AG08396 (cell line): ENCODE measurements at places on chromosomes 16 and 17.

GRCh38 chr17:41116297-41116696 is 1.9 kb downstream of the KRTAP4-11 start:
- no peak for DNase-seq

- DNase-seq = peak; percentile 92
Measured at GRCh38 chr16:87062569-87063442, 254.4 kb downstream of the C16orf95 start.

DNA sequence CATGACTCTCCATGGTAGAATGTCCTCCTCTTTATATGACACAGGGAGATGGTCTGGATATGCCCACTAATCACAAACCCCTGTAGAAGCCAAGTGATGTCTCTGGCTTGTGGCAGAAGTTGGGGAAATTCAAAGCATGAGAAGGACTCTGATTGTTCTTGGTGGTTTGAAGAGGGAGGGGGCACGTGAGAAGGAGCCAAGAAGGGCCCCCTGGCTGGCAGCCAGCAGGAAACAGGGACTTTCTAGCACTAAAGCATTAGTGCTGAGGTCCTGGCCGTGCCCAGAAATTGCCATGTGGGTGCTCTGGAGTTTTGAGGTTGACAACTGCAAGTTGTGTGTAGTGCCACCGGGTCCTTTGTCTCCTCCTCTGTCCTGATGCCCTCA is 199.9 kb downstream of the LGALS9B start:
- DNase-seq = no peak

GRCh38 chr17:67020293-67020766 is 24.0 kb upstream of the CACNG1 start:
- no peak for DNase-seq

GRCh38 chr16:80356365-80356764 is 184.4 kb upstream of the DYNLRB2 start:
- no peak for DNase-seq

DNA sequence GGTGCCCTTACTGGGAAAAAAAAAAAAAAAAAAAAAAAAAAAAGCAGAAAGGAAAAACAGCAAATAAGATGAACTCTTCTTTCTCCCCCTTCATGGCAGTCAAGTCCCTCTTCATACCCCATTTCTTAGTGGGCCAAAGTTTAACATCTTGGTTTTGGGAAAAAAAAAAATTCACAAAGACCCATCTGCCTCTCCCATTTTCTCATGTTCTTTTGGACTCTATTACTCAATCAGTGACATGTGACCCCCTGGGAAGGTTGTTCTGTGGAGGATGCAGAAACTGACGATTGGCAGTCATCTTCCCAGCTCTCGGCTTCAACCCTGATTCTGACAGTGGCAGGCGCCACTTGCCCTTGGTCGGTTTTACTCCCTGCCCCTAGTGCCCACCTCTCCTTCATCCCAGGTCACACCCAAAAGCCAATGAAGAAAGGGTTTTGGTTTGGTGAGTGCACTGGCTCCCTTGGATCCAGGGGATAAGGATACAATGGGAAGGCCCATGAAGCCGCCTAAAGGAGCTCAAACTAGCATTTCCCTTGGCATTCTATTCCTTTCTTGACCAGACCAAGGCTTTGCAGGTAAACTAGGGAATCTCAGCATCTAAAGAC is 60.7 kb upstream of the TBX2 start:
- no peak for DNase-seq

DNA sequence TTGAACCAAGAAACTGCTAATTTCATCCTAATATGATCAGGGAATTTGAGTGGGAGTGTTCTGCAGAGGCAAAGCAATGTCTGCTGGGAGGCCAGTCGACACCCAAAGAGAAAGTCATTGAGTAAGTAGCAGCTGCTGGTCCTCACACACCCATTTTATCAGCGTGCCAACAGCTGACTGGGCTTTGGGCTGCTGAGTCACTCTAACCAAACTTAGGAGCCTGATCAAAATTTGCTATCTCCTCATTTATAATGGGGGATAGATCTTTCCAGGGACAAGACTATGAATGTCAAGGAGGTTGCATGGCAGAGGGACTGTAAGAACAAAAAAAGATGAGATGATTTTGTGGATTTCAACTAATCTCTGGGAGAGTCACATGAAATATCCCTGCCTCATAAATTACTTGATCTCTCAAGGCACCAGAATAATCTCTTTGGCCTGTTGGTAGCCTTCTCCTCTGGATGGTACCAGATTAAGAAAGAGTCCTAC is 32.9 kb downstream of the CPSF4L start:
- peak; percentile 92 for DNase-seq

GRCh38 chr17:10149573-10150399 is 48.6 kb downstream of the GAS7 start:
- DNase-seq = peak; percentile 40

DNA sequence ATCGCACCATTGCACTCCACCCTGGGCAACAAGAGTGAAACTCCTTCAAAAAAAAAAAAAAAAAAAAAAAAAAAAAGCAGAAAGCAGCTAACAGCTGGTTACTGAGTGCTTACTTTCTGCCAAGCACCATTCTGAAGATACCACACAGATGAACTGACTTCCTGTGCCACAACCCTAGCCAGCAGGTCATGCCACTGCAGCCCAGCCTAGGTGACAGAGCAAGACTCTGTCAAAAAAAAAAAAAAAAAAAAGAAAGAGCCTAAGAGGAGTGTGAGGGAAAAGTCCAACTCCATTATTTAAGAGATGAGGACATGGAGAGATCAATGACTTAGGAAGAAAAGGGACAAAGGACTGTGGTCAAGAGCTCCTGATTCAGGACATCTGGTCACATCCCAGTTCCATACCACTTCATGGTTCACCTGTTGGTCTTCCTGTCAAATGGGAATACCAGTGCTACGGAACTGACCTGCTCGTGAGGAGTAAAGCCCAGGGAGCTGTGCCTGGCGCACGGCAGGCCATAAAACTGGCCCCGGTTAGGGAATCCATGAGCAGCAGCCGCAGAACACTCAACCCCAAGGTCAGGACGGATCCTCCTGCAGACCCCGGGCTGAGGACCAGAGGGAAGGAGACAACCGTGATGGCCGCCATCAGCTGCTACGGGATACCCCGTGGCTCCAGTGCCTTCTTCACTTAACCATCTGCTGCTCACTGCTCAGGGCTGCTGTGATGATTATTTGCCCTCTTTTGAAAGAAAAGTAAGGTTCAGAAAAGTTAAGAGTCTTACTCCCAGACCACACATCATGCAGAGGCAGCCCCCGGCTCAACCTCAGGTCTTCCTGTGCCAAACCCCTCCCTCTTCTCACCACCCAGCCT is 950 bp downstream of the KLHDC4 start:
- DNase-seq = no peak

- DNase-seq = no peak
Measured at GRCh38 chr17:50359998-50360461, 13.0 kb downstream of the MRPL27 start.

GRCh38 chr16:1942047-1942809 is 771 bp downstream of the MSRB1 start:
- DNase-seq = no peak

- no peak for DNase-seq
Measured at GRCh38 chr16:17776888-17777287, 306.1 kb upstream of the XYLT1 start.

DNA sequence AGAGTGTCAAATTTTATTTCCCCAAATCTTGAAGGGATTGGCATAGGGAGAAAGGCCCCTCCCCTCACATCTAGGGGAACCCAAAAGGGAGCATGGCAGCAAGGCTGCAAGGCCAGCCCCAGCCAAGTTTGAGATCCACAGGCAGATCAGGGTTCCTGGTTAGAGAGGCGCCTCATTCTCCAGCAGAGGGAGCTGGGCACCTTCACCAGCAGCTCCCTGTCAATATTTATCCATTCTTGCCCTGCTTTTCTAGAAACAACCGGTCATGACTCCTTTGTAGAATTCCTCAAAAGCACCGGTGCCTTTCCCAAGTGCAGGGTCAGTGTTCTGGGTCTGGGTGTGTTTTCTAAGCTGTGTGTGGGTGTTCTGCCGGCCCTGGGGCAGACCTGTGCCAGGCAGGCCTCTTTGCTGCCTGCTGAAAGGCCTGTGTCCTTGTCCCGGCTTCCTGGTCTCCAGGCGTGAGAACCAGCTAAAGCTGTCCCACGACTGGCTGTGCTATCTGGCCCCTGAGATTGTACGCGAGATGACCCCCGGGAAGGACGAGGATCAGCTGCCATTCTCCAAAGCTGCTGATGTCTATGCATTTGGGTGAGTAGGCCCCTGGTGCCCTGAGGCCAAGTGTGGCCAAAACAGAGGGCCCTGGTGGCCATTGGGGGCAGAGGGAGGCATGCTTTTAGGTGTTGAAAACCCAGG is 21.2 kb upstream of the LGALS9 start:
- DNase-seq = peak; percentile 76

GRCh38 chr17:38893607-38894006 is 23.7 kb downstream of the LASP1 start:
- no peak for DNase-seq

- no peak for DNase-seq
Measured at GRCh38 chr17:74532115-74532514, 840 bp upstream of the CD300LB start.

- DNase-seq = no peak
Measured at GRCh38 chr16:67549240-67549639, 13.1 kb upstream of the CTCF start.

- peak; percentile 19 for DNase-seq
Measured at GRCh38 chr16:77599793-77600415, 122.4 kb upstream of the NUDT7 start.

DNA sequence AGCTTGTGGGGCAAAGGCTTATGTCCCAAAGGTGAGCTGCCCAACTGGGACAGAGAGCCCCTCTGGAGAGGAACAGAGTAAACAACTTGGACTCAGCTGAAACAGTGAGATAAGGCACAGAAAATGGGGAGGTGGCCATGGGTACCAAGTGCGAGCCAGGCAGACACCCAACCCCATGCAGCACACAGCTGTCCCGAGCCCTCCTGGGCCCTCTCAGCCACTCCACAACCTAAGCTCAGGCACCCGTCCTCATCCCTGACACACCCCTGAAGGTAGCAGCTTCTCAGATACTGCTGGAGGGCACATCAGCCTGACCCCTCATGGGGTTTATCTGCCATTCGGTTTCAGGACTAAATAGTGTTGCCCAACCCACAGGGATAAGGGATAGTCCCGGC is 4.8 kb upstream of the GFOD2 start:
- DNase-seq = no peak

- DNase-seq = no peak
Measured at GRCh38 chr16:12267491-12267890, 291.0 kb downstream of the SNX29 start.

DNA sequence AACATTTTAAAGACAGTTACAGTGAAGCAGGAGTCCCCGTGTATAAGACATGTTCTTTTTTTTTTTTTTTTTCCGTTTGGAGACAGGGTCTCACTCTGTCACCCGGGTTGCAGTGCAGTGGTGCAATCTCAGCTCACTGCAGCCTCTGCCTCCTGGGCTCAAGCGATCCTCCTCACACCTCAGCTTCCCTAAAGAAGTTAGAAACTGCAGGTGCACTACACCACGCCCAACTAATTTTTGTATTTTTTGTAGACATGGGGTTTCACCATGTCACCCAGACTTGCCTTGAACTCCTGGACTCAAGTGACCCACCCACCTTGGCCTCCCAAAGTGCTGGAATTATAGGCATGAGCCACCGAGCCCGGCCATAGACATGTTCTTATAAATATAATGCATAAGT is 3.0 kb downstream of the EVI2B start:
- DNase-seq = no peak

DNA sequence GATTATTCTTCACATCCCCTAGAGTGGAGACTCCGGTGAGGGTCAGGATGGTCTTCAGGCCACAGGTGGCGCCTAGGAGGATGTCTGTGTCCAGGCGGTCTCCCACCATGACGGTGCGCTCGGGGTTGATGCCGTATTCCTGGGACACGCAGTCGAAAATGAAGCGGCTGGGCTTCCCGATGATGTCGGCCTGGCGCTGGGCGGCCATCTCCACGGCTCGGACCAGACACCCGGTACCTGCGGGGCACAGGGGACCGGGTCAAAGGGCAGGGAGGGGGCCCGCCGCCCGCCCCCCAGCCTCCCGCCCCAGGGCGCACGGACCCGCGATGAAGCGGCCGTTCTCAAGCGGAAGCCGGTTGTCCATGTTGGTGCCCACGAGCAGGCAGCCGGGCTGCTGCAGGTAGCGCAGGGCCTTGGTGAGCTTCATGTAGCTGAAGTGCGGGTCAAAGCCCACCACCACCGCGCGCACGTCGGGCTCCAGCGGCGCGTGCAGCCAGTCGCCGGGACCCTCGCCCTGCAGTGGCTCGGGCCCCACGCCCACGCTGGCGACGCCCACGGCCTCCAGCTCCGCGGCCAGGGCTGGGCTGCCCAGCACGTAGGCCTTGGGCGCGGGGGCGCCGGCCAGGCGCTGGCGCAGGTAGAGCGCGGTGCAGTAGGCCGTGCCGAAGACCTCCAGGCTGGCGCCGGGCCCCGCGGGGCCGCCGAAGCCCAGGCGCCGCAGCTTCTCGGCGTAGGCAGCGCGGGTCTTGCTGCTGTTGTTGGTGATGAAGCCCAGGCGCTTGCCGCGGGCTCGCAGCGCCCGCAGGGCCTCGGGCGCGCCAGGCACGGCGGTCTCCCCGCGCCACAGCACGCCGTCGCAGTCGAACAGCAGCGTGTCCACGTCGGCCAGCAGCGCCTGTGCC is 572 bp downstream of the PGP start:
- no peak for DNase-seq

DNA sequence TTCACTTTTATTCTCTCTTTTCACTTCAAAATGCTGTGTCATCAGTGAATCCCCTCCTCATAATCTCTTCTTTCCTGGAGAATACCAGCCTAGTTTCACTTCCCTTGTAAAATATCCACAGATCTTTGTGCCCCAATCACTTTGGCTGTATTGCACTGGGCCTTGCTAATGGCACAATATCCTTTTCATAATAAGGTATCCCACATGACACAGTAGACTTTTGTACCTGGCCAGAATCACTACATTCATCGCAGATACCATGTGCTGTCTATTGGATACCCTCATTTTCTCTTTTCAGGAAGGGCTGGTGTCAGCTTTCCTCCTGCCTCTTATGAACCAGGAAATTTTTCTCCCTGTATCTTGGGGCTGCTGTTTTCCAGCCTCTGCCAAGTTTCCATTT is 25.7 kb upstream of the TOX3 start:
- no peak for DNase-seq

DNA sequence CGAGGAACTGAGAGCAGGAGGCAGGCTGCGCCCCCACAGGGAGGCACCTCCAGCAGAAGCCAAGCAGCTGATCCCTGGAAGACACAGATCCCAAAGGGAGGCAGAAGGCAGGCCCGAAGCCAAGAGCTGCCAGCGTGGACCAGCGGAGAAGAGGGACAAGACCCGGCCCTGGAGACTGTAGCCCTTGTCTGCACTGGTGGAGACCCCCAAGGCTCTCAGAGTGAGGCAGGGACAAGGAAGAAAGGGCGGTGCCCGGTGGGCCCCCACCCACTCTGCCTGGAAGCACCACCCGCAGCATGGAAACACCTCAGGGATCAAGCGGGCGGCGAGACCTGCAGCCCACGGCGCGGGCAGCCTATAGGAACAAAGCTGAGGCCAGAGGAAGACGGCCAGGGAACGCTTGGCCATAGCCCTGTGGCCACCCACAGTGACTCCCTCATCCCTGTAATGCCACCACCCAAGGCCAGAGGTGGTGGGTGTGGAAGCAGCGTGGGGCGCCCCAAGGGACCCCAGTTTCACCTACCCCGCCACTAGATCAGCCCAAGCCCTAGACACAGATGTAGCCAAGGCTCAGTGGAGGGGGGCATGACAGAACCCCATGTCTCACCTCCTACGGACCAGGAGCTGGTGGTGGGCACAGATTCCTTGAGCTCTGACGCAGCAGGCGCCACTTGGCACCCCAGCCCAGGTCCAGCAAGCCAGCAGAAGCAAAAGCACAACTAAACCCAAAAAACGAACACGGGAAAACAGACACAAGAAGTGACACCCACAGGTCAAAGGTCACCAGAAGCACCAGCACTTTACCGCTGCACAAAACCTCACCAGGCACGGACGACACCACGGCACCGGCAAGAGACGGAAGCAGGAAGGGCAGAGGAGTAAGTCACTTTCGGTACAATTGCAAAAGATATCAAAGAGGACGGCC is 2.9 kb upstream of the SIRT7 start:
- no peak for DNase-seq
